ENCODE measurements at places on chromosomes 2 and 18. TPM values are rescaled to one million over a fixed set of nuclear protein-coding genes. Genes with fewer than 3 reads are reported as not detected.
A peak's percentile ranks its signal among the peaks of the same experiment; 100 is the strongest.

DNA sequence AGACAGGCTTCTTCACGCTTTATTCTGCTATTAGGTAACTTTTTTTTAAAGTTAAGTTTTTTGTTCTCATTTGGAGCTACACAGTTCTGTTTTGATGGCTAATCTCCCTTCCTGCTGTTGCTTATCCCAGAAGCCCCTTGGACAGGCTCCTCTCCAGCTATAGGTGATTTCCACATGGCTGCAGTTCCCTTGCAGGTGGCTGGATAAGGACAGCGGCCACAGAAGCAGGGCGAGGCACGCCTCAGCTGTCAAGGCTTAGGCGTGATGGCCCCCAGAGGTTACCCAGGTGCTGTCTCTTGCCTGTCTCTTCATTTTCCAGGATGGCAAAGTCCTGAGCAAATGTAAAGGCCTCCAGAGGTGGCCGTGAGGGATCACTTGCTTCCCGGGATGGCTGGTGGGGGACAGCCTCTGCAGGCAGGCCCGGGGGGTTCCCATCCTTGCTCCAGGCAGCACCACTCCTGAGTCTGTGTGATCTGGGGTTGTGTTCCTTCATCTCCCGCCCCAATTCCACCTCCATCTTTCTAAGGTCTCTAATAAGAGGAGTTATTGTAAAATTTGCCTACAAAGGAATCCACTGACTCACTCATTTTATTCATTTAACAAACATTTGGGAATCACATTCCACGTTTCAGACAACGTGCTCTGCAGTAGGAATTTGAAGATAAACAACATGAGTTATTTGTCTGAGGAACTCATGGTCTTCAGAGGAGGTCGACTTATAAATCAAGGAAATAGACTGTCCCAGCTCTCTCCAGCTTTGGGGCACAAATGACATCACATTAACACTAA lies 53.4 kb downstream of the NAPG start:
- no peak for ATAC-seq

- ATAC-seq: peak; percentile 23
These were observed 164.0 kb downstream of the SLC39A10 start for GRCh38 chr2:195820867-195821565.

DNA sequence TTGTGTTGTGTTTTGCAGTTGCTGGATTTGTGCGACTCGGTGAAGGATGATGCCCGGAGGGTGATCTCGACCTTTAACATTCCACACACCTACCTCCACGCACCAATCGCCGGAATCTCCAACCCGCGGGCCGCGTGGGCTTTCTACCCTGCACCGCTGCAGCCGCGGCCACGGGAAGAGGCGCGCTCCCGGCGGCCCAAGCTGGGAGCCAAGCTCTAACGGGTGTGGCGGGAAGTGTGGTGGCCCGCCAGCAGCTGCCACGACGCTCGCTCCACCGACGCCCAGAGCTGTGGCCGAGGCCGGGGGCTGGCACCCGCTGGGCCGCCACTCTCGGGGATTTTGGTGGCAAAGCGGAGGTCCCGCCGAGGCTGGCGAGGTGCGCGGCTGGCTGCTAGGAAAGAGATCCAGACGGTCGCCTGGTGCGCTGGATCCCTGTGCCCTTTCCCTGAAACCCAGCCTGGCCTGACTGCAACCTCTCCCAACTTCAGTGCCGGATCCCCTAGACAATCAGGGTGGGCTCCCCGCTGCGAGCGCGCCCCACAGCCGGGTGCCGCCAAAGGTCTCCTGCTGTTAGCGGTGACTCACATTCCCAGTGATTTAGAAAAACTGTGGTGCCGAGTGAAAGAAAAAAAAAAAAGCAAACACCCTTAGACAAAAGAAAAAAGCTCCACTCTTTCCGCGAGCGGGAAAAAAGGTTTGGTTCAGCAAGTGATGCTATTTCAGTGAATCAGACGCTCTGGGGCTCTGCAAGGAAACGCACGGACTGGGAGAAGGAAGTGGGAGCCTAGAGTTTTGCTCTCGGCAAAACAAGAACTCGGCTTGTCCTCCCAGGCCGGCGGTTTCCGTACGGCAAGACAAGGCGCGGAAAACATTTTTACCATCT lies 2.9 kb upstream of the BCL2L11 start:
- no peak for ATAC-seq

GRCh38 chr18:12099160-12099559 lies 5.5 kb downstream of the ANKRD62 start:
- no peak for ATAC-seq

GRCh38 chr18:32770666-32771168 lies 2.1 kb downstream of the KLHL14 start:
- ATAC-seq: no peak

DNA sequence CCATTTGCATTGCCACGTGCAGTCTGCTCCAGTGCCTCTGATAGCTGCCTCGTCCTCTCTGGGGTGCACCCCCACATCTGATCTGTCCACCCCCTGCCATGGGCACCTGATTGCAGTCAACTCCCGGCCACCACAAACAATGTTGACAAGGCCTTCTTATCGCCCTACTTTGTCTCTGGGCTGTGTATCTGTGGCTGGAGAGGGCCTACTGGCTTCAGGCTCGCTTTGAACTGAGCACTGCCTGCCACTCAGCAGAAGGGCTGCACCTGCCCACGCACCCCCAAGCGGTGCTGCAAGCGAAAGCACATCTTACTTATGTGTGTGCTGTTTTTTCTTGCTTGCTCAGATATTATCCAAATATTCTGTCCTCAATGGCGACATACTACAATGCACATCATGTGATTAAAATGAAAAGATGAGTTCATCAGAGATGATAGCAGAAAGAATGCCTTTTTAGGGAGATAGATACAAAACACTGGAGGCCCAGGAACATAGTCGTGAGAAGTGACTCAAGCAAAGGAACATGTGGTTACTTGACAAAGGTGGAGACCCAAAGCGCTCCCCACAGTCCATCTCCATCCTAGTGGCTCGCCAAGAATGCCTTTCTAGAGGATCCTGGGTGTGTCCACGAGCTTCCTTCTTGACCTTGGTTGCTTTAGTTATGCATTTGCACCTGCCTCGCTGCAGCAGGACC lies 28.8 kb downstream of the FBLN7 start:
- no peak for ATAC-seq

The CHN1 gene
- total RNA-seq: 107 TPM

The RASGRP3 gene
- 3.1 TPM for total RNA-seq

The CD28 gene
- not detected for total RNA-seq

The EMILIN2 gene
- 0.82 TPM for total RNA-seq

Data from motor neuron (in vitro differentiated cells).